Spleen (tissue), 13 donors: ENCODE measurements at places on chromosomes 5 and 9. TPM values are rescaled to one million over a fixed set of nuclear protein-coding genes. Genes with fewer than 3 reads are reported as not detected.

Gene C9orf152
- not detected for total RNA-seq

DNA sequence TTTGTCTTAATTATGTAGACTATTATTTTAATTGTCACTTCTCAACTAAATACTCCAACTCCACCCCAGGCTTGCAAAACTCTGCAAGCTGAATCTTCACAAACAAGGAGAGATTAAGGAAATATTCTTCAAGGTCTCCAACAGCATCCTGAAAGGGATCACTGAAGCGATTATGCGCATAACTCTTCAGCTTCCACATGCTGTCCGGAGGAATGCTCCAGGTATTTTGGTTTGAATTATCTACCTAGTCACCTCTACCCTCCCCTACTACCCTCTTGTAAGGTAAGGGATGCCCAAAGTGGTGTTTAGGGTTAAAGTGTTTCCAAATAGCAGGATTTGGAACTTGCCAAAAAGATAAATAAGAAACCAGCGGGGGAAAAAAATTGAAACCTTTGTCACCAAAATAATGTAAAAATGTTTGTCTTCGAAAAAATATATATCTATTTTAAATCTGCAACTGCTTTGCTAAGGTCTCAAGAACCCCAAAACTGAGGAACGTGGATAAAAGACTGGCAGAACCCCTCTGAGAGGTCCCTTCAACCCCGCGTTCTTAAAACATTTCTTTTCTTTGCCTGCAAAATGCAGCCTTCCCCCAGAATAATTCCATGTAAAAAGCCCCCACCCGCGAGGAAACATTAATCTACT, 11.6 kb downstream of the PTCH1 start:
- DNase-seq = no peak
- H3K4me3 ChIP-seq = peak overlapping the region; percentile 2
- H3K27me3 ChIP-seq = no peaks in the 10 kb centered on the region
- no peaks in the 10 kb centered on the region for H3K36me3 ChIP-seq

Gene IRX2
- total RNA-seq = not detected

Gene KIF4B
- not detected for total RNA-seq

DNA sequence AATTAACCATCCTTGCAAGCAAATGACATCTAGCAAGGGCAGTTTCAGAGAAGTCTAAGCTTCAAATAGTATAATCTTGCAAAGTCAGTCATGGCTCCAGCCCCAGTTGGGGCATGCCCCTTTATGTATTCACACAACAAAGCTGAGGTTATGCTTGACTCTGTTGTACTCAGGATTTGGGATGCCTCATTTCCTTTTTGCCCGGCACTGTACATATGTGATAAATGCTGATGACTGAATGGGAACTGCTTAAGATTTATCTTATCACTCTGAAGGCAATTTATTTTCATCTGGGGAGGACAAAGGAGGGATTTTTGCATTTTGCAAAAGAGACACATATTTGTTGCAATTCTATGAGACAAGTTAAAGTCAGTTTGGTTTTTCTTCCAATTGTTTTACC, 219.2 kb downstream of the TRPM3 start:
- no peaks in the 10 kb centered on the region for H3K4me1 ChIP-seq
- H3K4me3 ChIP-seq = no peak overlapping the region
- H3K36me3 ChIP-seq = no peaks in the 10 kb centered on the region
- DNase-seq = no peak
- no peak overlapping the region for H3K27ac ChIP-seq

DNA sequence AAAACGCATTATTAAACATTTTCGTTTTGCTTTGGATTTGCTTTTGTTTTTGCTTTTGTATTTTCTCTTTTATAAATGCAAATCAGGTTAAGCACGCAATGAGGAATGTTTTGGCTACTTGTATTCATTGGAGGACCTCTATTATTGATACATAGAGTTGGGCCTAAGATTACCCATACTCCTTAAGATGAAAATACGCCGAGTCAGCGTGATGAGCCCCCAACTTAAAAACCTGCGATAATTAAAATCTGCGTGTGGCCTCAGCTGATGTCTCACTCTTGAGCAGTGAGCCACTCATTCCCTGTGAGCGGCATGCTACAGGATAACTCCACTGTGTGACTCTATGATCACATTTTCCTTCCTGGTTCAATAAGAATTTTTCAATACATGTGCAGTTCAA, 518.3 kb downstream of the IRX1 start:
- no peaks in the 10 kb centered on the region for H3K4me1 ChIP-seq
- H3K27ac ChIP-seq = no peak overlapping the region
- DNase-seq = no peak
- H3K36me3 ChIP-seq = no peaks in the 10 kb centered on the region
- H3K4me3 ChIP-seq = no peak overlapping the region

GRCh38 chr5:171166766-171167165, 142.3 kb upstream of the TLX3 start:
- no peaks in the 10 kb centered on the region for H3K4me1 ChIP-seq
- H3K36me3 ChIP-seq = no peaks in the 10 kb centered on the region
- no peak for DNase-seq
- H3K27ac ChIP-seq = no peak overlapping the region
- H3K4me3 ChIP-seq = no peak overlapping the region

Gene CTSL
- total RNA-seq = 224 TPM

- H3K27me3 ChIP-seq = no peaks in the 10 kb centered on the region
- peaks cover 5% of the 10 kb centered on the region for H3K4me1 ChIP-seq
- DNase-seq = no peak
- peak overlapping the region; percentile 63 for H3K27ac ChIP-seq
- no peaks in the 10 kb centered on the region for H3K36me3 ChIP-seq
Measured at GRCh38 chr5:107469485-107470294, 201.0 kb downstream of the EFNA5 start.

- peaks cover 16% of the 10 kb centered on the region for H3K36me3 ChIP-seq
- no peak overlapping the region for H3K27ac ChIP-seq
- no peak for DNase-seq
- no peaks in the 10 kb centered on the region for H3K27me3 ChIP-seq
- H3K4me1 ChIP-seq = peaks cover 24% of the 10 kb centered on the region
Measured at GRCh38 chr5:143218517-143219170, 184.8 kb downstream of the NR3C1 start.

Gene FOXD4L6
- total RNA-seq = not detected

Gene SLC6A3
- total RNA-seq = 0.18 TPM

GRCh38 chr5:73135021-73135420, 14.6 kb downstream of the TMEM171 start:
- no peaks in the 10 kb centered on the region for H3K27me3 ChIP-seq
- H3K36me3 ChIP-seq = peaks cover 20% of the 10 kb centered on the region
- H3K27ac ChIP-seq = no peak overlapping the region
- DNase-seq = no peak

- H3K4me1 ChIP-seq = peaks cover 56% of the 10 kb centered on the region
- no peak for DNase-seq
- no peaks in the 10 kb centered on the region for H3K27me3 ChIP-seq
- H3K36me3 ChIP-seq = peaks cover 10% of the 10 kb centered on the region
Measured at GRCh38 chr9:5617749-5618148, 11.2 kb upstream of the RIC1 start.

- DNase-seq = no peak
- no peaks in the 10 kb centered on the region for H3K4me1 ChIP-seq
- peaks cover 5% of the 10 kb centered on the region for H3K36me3 ChIP-seq
- H3K27me3 ChIP-seq = no peaks in the 10 kb centered on the region
- no peak overlapping the region for H3K27ac ChIP-seq
Measured at GRCh38 chr9:3277200-3277599, 248.6 kb downstream of the RFX3 start.

Gene ST8SIA4
- total RNA-seq = 56.1 TPM

Gene TCF7
- total RNA-seq = 74.2 TPM

- no peaks in the 10 kb centered on the region for H3K36me3 ChIP-seq
- H3K4me1 ChIP-seq = peaks cover 24% of the 10 kb centered on the region
- no peak for DNase-seq
- no peaks in the 10 kb centered on the region for H3K27me3 ChIP-seq
- no peak overlapping the region for H3K27ac ChIP-seq
- H3K4me3 ChIP-seq = no peak overlapping the region
Measured at GRCh38 chr9:19104515-19105282, 2.0 kb upstream of the HAUS6 start.

- H3K27ac ChIP-seq = peak overlapping the region; percentile 69
- no peaks in the 10 kb centered on the region for H3K27me3 ChIP-seq
- H3K36me3 ChIP-seq = peaks cover 19% of the 10 kb centered on the region
- peak; percentile 90 for DNase-seq
- H3K4me3 ChIP-seq = peak overlapping the region; percentile 83
- H3K4me1 ChIP-seq = peaks cover 30% of the 10 kb centered on the region
Measured at GRCh38 chr5:443239-444151, 519 bp downstream of the EXOC3 start.

Gene TUSC1
- 9.8 TPM for total RNA-seq

DNA sequence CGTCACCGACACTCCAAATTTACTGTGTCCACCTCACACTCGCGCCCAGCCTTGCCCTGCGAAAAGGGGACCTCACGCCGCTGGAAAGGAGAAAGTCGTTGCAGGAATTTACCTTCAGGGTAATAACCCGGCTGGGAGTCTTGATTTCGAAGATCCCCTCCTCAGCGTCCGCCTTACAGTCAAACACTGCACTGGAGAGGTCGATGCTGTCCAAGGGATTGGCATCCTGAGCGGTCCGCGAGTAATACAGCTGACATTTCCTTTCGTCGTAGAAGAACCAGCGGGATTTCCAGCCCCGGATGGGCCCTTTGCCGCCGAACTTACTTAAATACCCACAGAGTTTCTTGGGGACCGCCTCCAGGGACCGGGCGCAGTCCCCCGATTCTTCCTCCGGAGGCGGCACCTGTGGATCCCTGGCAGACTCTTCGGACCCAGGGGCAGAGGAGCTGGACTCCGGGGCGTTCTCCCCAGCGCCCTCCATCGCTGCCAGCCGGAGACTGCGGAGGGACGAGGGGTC, 330 bp downstream of the TBC1D2 start:
- H3K27me3 ChIP-seq = no peaks in the 10 kb centered on the region
- peak overlapping the region; percentile 91 for H3K4me3 ChIP-seq
- H3K36me3 ChIP-seq = no peaks in the 10 kb centered on the region

DNA sequence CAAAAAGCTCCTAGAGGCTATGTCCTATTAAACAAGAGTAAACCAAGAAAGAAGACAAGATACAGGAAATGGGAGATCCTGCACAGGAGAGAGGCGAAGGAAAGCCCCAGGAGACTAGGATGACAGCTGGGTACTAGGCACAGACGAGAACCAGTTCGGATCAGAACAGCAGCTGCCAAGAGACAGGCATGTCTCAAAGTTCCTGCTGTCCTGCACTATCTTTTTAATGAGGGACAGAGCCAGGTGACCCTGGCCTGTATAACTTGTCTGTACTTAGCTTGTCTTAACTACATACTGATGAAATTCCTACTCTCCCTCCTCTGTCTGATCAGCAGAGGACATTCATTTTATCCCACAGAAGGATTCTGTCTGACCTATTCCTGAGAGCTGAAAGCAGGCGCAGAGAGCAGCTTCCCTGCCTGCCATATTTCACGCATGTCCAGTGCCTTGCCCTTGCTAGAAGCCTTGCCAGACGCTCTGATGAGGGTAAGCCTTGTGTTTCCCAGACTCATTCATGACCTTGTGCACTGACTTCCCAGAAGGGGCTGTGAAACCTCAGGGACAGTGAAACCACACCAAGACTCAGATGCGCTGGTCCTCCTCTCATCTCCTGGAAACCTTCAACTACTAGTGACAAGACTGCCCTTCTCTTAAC, 24.7 kb downstream of the TSC1 start:
- peaks cover 12% of the 10 kb centered on the region for H3K36me3 ChIP-seq
- DNase-seq = no peak
- no peaks in the 10 kb centered on the region for H3K27me3 ChIP-seq
- no peaks in the 10 kb centered on the region for H3K4me1 ChIP-seq
- no peak overlapping the region for H3K27ac ChIP-seq

- DNase-seq = no peak
- no peak overlapping the region for H3K27ac ChIP-seq
- H3K36me3 ChIP-seq = no peaks in the 10 kb centered on the region
- no peak overlapping the region for H3K4me3 ChIP-seq
- H3K4me1 ChIP-seq = peaks cover 99% of the 10 kb centered on the region
- H3K27me3 ChIP-seq = no peaks in the 10 kb centered on the region
Measured at GRCh38 chr9:124269556-124269955, 11.8 kb downstream of the NEK6 start.

Gene PTGS1
- total RNA-seq = 15.3 TPM

DNA sequence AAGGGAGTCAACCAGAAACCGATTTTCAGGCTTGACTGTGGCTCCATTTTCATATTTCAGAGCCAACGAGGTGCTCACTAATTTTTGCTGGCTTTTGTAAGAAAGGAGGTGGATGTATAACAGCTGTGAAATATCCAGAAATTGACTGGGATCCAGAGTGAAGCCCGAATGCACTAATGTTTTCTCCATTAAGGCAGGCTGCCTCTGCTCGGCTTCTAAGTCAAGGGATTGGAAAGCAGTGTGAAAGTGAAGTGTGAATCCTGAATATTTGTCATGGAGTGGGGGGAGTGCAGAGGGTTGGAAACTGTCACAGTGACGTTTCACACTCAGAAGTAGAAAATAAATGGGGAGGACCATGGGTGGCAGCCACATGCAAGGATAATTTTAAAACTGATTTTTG, 237.4 kb downstream of the GOLPH3 start:
- no peak overlapping the region for H3K27ac ChIP-seq
- H3K4me1 ChIP-seq = no peaks in the 10 kb centered on the region
- H3K36me3 ChIP-seq = no peaks in the 10 kb centered on the region
- no peak overlapping the region for H3K4me3 ChIP-seq
- no peak for DNase-seq

Gene SLC45A2
- not detected for total RNA-seq

- H3K4me3 ChIP-seq = no peak overlapping the region
- H3K27ac ChIP-seq = no peak overlapping the region
- H3K4me1 ChIP-seq = no peaks in the 10 kb centered on the region
- H3K27me3 ChIP-seq = no peaks in the 10 kb centered on the region
- H3K36me3 ChIP-seq = no peaks in the 10 kb centered on the region
Measured at GRCh38 chr9:26169708-26170107, 491.5 kb upstream of the TUSC1 start.

DNA sequence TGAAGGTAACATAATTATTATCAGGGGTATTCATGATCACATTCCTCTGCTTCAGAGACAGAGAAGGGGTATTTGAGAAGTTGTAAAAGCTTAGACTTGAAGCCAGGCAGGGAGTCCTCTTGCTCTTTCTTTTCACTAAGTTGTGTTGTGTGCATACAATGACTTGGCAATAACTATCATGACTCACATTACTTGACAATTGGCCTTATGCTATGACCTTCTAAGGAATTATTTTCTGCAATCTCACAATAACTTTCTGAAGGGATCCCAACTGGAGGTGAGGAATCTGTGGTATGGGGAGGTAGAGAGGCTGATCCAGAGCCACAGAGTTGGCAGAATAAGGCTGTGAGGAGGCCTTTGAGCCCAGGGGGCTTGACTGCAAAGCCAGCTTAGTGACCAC, 622.3 kb downstream of the MTRR start:
- H3K36me3 ChIP-seq = no peaks in the 10 kb centered on the region
- H3K4me1 ChIP-seq = no peaks in the 10 kb centered on the region
- H3K27ac ChIP-seq = no peak overlapping the region
- H3K27me3 ChIP-seq = no peaks in the 10 kb centered on the region
- DNase-seq = no peak
- no peak overlapping the region for H3K4me3 ChIP-seq

GRCh38 chr5:2206293-2207108, 323.8 kb upstream of the IRX4 start:
- H3K27me3 ChIP-seq = peaks cover 10% of the 10 kb centered on the region
- no peaks in the 10 kb centered on the region for H3K36me3 ChIP-seq
- H3K4me3 ChIP-seq = no peak overlapping the region
- no peak for DNase-seq

GRCh38 chr9:81534138-81534875, 155.0 kb downstream of the TLE1 start:
- no peaks in the 10 kb centered on the region for H3K36me3 ChIP-seq
- no peak overlapping the region for H3K4me3 ChIP-seq
- no peaks in the 10 kb centered on the region for H3K27me3 ChIP-seq
- H3K27ac ChIP-seq = no peak overlapping the region
